MV-4-11 (cell line): ENCODE measurements at places on chromosomes 1 and 21.

- DNase-seq = no peak
These were observed 24.1 kb upstream of the ARHGEF11 start for GRCh38 chr1:157069601-157070000.

- DNase-seq = no peak
These were observed 70.8 kb downstream of the UBE2T start for GRCh38 chr1:202270871-202271326.

- DNase-seq = no peak
These were observed 24.1 kb upstream of the TTC39A start for GRCh38 chr1:51354416-51354815.

GRCh38 chr1:39757501-39757900 is 13.6 kb downstream of the OXCT2 start:
- no peak for DNase-seq

DNA sequence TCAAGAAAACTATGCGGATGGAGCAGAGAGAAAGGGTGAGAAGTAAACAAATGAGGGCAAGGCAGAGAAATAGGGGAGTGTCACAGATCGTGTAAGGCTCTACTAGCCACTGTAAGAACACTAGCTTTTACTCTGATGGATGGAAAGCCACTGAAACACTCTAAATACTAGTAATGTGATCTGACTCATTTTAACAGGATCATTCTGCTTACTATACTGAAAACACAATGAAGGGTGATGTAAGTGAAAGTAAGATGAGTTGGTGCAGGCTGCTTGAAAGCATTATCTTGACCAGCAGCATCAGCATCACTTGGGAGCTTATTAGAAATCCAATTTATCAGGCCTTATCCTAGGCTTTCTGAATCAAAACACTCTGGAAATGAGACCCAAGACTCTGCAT is 32.7 kb downstream of the TUT4 start:
- DNase-seq = no peak

DNA sequence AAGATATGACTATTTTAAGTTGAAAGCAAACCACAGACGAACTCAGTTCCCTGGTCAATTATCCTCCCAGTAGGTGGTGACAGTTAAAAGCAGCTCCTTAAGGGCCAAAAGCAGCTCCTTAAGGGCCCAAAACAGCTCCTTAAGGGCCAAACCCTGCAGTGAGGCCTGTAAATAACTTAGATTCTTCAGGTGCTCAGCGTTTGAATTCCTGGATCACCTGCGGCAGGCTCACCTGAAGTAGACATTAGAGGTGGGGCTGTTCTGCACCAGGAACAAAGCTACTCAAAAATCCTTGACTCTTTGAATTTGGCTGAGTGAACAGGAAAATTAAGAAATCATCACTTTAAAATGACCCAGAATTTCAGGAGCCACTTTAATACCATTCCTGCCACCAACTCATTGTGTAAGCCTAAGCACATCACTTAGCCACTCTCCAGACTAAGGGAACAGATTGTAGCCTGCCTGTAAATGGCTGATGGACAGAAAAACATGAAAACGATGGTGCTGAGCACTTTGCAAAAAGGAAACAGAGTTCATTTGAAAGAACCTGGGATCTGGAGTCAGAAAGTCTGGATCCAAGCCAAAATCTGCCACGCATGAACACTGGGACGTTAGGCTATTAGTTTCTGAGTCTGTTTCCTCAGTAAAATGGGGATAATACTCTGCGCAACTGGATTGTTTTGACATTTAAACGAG is 126.9 kb downstream of the LRIG2 start:
- DNase-seq = no peak

DNA sequence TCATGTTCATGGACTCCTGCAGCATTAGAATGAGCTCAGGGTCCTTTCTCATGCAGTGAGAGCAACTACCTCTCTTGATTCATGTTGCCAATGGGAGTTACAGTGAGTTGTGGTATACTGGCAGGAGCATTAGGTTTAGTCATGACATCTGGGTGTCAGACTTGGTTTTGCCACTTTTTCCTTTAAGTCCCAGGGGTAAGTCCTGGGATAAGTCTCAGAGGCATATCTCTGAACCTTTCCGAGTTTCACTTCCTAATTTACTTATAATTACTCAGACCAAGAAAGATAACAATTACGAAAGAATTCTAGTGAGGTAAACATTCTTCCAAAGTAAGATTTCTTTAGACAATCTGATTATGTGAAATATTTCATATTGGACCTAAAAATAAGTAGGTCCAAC is 606.0 kb downstream of the SMYD3 start:
- DNase-seq = peak; percentile 94

DNA sequence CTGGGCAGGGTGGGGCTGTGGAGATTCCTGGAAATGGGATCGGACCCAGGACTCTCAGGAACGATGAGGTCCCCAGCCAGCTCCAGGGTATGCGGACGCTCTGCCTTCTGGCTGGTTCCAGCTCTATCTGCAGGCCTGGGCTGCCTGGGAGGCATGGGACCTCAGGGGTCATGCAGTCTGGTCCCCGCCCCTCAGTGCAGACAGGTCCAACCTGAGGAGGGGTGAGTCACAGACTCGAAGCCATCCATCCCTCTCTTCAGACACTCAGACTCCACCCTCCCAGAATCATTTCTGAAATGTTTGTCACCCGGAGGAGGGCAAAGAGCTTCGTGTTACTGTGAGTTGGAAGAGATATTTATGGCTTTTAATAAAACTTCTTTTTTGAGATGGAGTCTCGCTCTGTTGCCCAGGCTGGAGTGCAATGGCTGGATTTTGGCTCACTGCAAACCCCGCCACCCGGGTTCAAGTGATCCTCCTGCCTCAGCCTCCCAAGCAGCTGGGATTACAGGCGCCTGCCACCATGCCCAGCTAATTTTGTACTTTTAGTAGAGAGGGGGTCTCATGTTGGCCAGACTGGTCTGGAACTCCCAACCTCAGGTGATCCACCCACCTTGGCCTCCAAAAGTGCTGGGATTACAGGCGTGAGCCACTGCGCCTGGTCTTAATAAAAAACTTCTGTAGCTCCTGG is 5.9 kb upstream of the MYOM3 start:
- DNase-seq = no peak

- DNase-seq = no peak
These were observed 31.7 kb upstream of the GPR88 start for GRCh38 chr1:100506217-100506616.

GRCh38 chr1:54081306-54082270 is 28.2 kb downstream of the TCEANC2 start:
- DNase-seq = peak; percentile 52

DNA sequence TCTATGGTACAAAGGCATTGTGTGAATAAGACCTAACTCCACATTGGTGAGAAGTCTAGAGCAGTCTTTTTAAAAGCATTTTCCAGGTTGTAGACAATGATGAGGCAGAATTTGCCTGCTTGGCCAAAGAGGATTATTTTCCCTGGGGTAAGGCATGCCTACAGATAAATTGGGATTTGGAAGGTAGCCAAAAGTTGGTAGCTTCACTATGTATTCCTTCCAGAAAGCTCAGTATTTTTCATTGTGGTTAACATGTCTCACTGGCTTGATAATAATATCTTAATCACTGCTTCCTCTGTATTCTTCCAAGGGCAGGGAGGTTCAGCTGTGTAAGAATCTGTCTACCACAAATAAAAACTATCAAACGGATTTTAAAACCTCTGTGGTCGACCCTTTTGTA is 590.8 kb upstream of the PRMT6 start:
- no peak for DNase-seq

DNA sequence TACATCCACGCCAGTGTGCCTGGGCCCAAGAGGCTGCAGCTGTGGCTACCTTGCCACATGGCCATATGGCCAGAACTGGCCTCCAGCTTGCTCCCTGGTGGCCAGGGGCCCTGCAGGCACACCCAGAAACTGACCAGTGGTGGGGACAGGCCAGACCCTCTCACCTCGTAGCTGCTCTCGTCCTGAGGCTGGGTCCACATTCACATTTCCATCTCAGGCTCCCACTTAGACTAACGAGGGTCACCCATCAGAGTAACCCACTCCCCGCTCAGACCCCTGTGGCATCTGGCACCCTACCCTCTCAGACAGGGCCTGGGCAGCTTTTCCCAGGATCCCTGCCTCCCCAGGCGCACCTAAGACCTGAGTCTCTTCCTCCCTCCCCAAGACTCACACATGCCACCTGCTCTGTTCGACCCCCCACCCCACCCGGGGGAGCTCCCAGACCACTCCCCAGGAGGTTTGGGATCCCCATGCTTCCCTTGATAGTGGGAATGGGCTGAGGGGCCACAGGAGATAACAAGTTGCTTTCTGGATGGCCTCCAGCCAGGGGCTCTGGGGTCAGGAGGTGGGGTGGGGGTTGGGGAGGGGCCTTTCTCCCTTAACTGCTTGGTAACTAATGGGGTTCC is 21.3 kb upstream of the RNU1-4 start:
- no peak for DNase-seq

DNA sequence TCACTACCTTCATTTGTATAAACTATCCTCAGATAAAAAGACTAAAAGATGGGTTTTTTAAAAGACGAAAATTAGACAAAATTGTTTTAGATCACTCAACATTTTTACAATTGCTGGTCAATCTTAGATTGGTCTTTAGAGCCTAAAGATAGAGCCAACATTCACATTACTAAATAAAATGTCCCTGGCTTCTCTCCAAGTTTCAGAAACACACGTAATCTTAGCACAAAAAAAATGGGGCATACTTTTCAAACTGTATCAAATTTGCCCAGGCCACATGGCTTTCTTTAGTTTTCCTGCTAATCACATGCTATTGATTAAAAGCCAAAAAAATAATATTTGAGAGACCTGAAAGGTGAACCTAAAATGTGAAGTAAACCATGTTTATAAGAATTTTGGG is 288.1 kb downstream of the DPYD start:
- no peak for DNase-seq
